ENCODE measurements at places on chromosomes 7 and 10.
A peak's percentile ranks its signal among the peaks of the same experiment; 100 is the strongest.

DNA sequence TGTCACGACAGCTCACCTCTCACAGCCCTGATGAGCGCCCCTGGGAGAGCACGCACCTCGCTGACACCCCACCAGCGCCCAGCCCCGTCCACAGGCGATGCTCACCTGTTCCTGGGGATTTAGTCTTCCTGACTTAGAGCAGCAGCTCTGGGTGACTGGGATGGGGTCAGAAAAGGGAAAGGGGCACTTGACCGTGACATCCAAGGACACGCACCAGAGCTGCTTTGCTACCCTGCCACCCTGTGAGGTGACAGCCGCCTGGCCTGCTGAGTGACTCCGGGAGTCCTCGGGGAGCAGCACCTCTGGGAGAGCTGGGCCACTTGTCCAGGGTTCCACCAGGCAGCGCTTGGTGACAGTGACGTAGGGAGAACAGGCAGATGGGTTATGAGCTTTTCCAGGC lies 148.2 kb downstream of the PRKAG2 start:
- DNase-seq = peak; percentile 40

- DNase-seq = no peak
Observed at GRCh38 chr10:639751-640672, 49.5 kb downstream of the DIP2C start.

DNA sequence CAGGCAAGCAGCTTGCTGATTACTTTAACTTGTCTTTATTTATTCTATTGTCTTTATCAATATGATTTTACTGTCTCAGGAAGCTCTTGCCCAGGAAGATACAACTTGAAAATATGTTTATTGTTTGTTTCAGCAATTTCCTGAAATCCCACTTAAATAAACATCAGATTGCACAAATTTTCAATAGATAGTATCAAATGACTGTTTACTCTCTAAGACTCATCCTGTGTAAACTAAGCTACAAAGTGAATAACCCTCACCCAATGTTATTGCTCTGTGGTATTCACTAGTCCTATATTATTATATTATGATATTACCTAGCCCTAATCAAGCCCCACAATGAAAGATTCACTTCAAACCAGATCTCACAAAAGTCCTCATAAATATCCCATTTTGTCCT lies 130.4 kb upstream of the HPS1 start:
- DNase-seq = no peak

GRCh38 chr10:112376396-112376790 lies 2.5 kb downstream of the ACSL5 start:
- DNase-seq = no peak

DNA sequence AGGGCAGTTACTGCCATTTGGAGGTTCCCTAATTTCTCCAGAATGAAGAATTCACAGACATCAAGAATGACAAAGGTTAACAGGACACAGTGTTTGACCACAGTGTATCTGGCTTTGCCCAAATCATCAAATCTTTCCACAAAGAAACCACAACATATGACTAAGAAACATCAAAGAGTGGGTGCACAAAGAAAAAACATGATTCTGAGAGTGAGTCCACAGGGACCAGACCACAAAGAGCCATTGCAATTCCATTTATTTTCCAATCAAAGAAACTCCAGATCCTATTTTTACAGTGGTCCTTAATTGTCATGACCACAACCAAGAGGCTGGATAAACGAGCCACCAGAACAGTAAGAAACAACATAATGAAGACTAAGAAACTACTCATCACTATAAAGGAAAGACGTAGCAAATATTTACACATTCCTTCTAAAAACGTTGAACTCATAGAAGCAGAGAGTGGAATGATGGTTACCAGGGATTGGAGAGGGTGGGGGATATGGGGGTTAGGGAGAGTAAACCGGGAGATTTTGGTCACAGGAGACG lies 286.5 kb downstream of the DOCK4 start:
- DNase-seq = no peak

- DNase-seq = no peak
Observed at GRCh38 chr10:77441353-77442166, 196.0 kb downstream of the KCNMA1 start.

DNA sequence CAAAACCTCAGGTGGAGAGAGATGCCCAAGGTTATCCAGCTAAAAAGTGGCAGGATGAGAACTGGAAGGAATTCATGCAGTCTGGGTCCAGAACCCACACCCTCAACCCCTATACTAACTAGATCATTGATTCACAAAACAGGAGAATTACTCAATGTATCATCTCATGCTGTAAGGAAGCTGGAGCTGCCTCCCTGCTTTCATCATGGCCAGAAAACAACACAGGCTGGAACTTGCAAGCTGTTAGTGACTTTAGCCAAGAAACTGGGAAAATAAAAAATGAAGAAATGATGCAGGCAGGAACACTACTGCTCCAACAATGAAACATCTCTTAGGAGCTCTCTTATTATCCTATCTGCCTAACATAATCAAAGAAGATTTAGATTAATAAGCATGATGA lies 619.8 kb upstream of the CELF2 start:
- no peak for DNase-seq

- no peak for DNase-seq
Observed at GRCh38 chr7:51455086-51455485, 138.5 kb upstream of the COBL start.

DNA sequence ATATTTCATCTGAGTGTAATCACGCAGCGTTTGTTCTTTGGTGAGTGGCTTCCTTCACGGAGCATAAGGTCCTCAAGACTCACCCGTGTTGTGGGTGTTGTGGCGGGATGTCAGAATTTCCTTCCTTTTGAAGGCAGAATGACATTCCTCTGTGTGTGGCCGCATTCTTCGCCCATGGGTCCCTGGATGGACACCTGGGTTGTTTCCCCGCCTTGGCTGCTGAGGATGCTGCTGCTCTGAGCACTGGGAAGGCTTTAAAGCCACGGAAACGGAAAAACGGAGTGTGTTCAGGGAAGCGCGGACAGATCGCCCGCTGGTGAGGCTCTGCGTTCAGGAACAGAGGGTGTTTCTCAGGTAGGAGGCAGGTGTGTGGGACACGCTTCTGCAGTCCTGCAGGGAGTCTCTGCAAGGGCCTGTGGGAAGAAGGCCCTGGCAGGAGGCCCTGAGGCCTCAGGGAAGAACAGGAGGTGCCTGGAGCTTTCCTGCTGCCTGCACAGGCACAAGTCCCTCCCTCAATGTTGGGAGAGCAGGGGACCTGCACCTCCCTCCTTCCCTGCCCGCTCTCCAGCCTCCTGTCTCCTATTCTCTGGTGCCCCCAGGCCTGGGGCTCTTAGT lies 35.7 kb upstream of the SHH start:
- peak; percentile 58 for DNase-seq

All from aorta (tissue), 5 donors.